ENCODE measurements at places on chromosomes 12 and 14.

DNA sequence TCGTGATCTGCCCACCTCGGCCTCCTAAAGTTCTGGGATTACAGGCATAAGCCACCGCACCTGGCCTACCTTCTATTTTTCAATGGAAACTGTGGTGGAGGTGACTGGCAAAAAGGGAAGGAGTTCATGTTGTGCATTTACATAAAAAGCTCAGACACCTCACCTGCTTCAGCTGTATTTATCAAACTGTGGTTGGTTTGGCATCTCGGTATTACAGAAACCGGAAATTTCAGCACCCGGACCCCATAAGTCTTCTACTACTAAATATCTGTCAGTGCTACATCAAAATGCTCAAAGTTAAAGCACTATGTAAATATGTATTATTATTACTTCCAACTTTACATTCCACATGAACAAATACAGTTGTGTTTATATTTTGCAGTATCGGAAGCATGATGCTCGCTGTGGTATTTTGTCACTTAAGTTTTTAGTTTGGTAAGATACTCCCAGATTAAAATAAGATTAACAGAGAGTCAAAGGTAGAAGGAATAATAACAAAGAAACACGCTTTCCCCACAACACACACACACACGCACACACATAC lies 95.4 kb downstream of the ITPR2 start:
- no peak for DNase-seq

GRCh38 chr14:94994245-94994644 lies 163.1 kb downstream of the DICER1 start:
- DNase-seq, result no peak

GRCh38 chr12:6914947-6915788 lies 788 bp downstream of the ENO2 start:
- DNase-seq, result peak; percentile 89

GRCh38 chr14:69553252-69553651 lies 21.4 kb downstream of the CCDC177 start:
- no peak for DNase-seq

DNA sequence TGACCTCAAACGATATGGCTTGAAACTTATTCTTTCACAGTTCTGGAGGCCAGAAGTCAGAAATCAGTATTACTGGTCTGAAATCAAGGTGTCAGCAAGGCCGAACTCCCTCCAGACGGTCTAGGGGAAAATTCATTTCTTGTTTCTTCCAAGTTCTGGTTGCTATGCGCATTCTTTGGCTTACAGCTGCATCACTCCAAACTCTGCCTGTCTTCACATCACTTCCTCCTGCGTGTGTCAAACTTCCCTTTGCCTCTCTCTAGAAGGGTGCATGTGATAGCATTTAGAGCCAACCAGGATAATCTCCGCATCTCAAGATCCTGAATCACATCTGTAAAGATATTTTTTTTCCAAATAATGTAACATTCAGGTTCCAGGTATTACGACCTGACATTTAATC lies 62.8 kb downstream of the DENND5B start:
- no peak for DNase-seq

DNA sequence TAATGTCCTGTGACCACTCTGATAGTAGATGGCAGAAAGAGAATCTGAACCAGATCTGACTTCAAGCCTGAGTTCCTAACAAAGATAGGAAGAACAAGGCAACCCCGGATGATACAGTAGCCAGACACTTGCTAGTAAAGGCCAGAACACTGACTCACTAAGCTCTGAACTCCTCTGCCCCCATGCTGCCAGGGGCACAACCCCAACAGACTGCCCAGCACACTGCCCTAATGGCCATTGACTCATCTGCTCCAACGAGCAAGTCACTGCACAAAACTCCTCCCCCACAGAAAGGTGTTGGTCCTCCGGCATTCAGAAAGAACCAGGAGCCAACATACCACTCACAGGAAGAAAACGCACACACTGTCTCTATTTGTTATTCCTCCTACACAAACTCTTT lies 179.6 kb upstream of the NUDT4 start:
- DNase-seq, result no peak

- no peak for DNase-seq
Measured at GRCh38 chr12:1291601-1292332, 300.7 kb downstream of the ERC1 start.

DNA sequence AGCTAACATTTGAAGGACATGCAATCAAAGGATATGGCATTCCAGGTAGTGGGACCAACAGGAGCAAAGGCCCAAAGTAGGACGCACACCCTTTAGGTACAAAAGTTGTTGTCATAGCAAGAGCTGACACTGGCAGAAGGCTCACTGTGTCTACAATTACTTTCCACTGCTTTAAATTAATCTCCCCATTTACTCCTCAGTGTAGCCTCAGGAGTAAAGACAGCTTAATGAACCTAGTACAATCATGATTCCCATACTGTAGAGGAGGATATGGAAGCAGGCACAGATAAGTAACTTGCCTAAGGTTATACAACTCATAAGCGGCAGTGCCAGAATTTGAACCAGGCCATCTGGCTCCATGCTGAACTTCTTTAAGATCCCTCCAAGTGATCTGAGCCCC lies 212.9 kb upstream of the SFSWAP start:
- DNase-seq, result no peak

GRCh38 chr14:101055776-101056374 lies 152.4 kb upstream of the RTL1 start:
- DNase-seq, result no peak
